ENCODE measurements at places on chromosomes 4 and X. TPM values are rescaled to one million over a fixed set of nuclear protein-coding genes. Genes with fewer than 3 reads are reported as not detected.

CACNA1F gene
- total RNA-seq: 0.26 TPM

SPANXA1 gene
- not detected for total RNA-seq

TCEAL7 gene
- 32.5 TPM for total RNA-seq

MAMLD1 gene
- 0.77 TPM for total RNA-seq

NLGN3 gene
- 0.83 TPM for total RNA-seq

PPP1R2C gene
- not detected for total RNA-seq

NHS gene
- 3.8 TPM for total RNA-seq

MOSPD2 gene
- 10.8 TPM for total RNA-seq

SATL1 gene
- total RNA-seq: not detected

RBBP7 gene
- total RNA-seq: 174 TPM

ASB9 gene
- not detected for total RNA-seq

HSFX1 gene
- 0.66 TPM for total RNA-seq

NIPAL1 gene
- under 0.01 TPM for total RNA-seq

NRK gene
- 0.77 TPM for total RNA-seq

CDKL5 gene
- 5.0 TPM for total RNA-seq

TECRL gene
- total RNA-seq: not detected

NLGN4X gene
- under 0.01 TPM for total RNA-seq

TRAM1L1 gene
- 5.0 TPM for total RNA-seq

TBC1D8B gene
- 5.4 TPM for total RNA-seq

USP27X gene
- 3.0 TPM for total RNA-seq
